ENCODE measurements at places on chromosomes 16 and 17. TPM values are rescaled to one million over a fixed set of nuclear protein-coding genes. Genes with fewer than 3 reads are reported as not detected.

Gene CRYBA1
- total RNA-seq = not detected

Gene CBX2
- total RNA-seq = 2.6 TPM

Gene PLK1
- total RNA-seq = 1.2 TPM

Gene CAPNS2
- total RNA-seq = not detected

Gene SLC52A1
- not detected for total RNA-seq

Gene KCNH6
- not detected for total RNA-seq

Gene PPM1E
- total RNA-seq = 0.80 TPM

DNA sequence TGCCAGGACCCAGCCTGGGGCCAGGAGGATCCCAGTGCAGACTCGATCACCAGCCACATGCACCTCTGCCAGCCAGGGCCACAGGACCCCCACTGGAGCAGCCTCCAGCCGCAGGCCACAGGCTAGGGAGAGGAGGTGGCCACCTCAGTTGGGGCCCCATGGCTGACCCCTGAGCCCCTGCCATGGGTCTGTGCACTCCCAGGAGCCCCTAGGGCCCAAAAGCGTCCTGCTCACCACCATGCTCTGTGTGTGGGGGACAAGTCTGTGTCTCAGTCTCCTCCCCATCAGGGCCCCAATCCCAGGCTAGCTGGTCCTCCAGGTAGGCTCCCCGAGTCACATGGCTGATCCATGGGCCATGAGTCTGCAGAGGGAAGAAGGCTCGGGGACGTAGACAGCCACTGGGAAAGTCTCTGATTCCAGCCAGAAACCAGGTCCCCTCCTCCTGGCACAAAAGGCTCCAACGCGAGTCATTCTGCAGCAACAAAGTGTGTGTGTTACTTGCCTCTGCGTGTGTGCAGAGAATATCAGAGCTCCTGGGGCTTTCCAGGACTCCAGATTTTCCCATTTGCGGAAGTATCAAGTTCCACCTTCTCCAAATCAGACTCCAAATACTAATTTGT, 6.1 kb upstream of the PRSS8 start:
- no peak for DNase-seq

GRCh38 chr17:43808076-43808475, 24.9 kb downstream of the MPP3 start:
- DNase-seq = no peak

GRCh38 chr16:57178196-57178595, 7.6 kb downstream of the PSME3IP1 start:
- DNase-seq = no peak

GRCh38 chr17:78806451-78806850, 24.4 kb upstream of the CYTH1 start:
- no peak for DNase-seq

GRCh38 chr17:28173801-28174200, 131.3 kb downstream of the NLK start:
- no peak for DNase-seq

- DNase-seq = no peak
Observed at GRCh38 chr16:11360641-11361373, 15.5 kb downstream of the RMI2 start.

DNA sequence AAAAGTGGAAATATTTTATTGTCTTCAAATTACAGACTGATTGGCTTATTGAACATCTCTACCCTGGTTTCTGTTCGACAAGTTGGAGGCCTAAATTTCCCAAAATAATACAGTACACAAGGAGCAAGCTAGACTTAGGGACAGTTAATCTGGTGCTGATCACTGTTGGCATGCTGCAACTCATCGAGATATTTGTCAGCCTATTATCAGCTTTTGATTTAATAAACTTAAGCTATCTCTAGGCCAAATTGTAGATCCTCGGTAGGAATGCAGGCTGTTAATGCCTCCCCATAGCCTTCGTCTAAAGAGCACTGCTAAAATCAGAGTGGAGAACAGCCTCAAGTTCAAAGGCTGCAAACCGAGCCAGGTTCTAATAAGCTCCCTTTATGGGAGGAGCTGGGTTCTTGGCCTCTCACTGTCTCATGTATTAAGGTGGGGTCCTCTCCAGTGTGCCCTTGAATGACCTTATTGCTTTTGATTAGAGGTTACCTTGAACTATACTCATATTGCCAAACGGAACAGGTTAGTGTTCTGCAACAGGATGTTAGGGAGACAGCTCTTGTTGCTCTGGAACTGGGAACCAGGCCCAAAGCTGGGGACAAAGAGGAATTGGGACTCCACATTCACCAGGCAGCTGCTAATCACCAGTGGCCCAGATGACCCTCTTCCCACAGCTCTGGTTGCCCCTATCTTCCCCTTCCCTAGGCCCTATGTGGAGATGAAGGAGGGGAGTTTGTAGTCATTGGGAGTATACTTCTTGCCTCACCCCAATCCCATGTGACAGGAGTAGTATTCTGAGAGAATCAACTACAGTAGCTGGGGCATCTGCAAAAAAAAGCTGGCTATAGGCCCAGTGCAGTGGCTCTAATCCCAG, 69.5 kb upstream of the NOL11 start:
- no peak for DNase-seq

GRCh38 chr16:9139965-9140364, 48.5 kb downstream of the HAPSTR1 start:
- no peak for DNase-seq

DNA sequence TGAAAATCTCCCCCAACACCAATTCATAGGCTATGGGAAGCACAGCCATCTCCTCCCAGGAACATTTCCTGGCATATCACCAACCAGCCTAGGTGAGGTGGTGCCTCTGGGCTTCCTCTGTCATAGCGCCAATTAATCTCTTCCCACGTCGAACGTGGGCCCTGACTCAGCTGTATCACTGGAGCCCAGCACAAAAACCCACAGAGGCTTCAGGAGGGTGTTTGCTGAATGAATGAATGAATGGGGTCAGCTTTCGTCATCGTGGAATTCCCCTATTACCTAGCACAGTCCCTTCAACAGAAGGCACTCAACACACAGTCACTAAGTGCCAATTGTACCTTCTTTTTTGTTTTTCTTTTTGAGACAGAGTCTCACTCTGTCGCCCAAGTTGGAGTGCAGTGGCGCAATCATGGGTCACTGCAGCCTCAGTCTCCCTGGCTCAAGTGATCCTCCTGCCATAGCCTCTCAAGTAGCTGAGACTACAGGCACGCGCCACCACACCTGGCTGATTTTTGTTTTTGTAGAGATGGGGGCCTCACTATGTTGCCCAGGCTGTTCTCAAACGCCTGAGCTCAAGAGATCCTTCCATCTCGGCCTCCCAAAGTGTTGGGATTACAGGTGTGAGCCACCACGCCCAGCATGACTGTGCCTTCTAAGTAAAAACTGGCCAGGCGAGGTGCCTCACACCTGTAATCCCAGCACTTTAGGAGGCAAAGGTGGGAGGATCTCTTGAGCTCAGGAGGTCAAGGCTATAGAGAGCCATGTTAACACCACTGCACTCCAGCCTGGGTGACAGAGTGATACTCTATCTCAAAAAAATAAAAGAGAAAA, 4.1 kb downstream of the ZNF688 start:
- no peak for DNase-seq

DNA sequence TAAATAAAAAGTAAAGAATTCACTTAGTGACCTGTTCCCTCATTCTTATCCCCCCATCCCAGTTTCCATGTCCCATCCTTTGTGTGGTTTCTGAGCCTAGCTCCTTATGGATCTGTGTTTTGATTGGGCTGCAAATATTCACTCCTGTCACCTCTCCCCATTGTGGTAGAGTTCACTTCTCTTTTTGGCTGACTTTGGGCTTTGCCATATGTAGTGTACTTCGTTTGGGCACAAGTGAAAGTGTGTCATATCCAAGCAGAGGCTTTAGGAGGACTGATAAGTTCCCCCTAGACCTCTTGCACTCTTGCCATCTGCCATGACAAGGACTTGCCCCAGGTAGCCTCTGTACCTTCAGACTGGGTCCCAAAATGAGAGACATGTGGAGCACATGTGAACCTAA, 13.0 kb upstream of the DHRS7B start:
- no peak for DNase-seq

DNA sequence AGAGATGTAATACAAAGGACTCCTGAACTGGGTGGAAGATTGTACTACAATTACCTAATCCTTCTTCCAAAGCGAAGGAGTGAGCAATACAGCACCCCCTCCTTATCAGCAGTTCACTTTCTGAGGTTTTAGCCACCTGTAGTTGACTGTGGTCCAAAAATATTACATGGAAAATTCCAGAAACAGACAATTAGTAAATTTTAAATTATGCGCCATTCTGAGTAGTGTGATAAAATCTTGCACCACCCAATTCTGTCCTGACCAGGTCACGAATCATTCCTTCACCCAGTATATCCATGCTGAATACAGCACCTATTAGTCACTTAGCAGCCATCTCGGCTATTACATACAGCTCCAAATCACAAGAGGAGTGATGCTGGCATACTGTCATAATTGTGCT, 23.2 kb downstream of the VPS53 start:
- no peak for DNase-seq

DNA sequence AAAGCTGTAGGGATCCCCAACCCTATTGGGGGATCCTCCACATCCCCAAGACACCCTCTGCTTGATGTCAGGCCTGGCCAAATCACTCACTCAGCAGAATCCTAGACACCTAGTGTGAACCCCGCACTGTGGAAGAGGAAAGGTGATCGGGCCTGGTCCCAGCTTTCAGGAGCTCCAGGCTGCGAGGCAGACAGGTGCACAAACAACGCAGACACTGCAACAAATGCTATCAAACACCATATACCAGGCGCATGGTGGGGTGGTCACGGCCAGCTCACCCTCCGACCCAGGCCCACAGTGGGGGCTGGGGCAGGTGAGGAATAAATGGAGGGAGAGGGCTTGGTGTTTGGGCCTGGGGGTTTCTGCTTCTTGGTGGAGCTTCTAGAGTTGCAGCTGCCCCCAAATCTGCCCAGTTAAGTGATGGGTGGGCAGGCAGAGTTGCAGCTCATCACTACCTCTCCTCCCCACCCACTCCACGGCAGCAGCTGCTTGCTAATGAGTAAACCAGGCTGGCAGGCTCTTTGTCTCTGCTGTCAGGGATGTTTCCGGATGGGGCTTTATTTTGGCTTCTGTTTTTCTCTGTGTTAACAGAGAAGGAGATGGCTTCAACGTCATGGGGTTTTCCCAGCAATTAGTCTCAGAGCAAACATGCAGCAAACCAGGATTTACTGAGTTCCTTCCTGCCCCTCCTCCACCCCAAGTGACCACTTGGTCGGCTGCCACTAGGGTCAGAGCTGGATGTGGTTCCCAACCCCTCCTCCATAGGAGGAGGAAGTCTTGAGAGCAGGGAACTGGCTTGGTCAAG, 46.6 kb downstream of the PECAM1 start:
- peak; percentile 80 for DNase-seq

DNA sequence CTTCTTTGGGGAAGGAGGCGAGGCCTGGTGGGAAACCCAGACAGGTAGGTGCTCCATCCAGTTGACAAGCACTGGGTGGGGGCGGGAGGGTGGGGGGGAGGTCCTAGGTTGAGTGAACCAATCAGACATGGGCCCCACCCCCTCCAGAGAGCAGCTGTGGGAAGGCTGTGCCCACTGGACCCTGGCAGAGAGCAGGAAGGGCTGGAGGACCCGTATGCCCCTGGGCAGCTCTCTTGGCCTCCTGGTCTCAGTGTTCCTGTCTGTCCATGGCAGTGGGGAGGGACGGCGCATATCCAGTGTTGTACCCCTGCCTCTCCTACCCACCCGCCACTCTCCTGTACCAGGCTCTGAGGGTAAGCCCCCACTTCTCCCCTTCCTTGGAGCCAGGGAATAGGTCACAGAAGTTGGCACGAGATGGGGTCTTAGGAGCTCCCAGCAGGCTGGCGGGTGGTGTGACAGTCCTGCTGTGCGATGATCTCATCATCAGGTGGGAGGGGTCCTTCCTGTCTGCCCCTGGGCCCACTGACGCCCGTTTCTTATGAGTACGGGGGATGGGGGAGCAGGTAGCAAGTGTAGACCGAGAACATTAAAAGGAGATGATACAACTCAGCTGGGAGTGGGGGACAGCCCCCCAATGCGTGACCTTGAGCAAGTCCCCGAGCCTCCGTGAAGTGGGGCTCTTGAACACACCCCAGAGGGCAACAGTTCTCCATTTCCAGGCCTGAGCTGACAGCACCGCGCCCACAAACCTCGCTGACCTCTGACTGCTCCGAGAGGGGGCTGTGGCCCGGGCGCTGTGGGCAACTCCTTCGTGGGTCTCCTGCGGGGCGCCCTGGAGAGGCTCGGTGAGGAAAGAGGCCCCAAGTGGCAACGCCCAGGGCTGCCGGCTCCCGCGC, 1.2 kb upstream of the ZFPM1 start:
- DNase-seq = no peak

DNA sequence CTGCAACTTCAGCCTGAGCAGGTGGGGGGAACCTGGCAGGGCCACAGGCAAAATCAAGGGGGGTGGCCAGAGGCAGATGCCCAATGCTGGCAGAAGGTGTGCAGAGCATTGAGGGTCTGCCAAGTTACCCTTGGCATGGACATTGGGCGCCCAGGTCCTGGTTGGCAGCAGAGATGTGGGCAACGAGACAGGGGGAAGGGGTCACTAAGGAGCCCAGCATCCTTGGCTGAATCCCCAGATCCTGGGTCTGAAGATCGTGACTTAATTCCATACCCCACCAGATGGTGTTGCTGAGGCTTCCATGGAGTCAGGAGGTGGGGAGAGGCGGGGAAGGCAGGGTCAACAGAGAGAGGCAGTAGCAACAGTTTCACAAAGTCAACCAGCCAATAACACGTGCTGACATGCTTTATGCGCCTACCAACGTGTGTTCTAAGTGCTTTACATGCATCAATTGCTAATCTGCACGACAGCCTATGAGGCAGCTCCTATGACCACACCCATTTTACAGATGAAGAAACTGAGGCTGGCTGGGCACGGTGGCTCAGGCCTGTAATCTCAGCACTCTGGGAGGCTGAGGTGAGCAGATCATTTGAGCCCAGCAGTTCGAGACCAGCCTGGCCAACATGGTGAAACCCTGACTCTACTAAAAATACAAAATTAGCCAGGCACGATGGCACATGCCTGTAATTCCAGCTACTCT, 83.3 kb downstream of the GSG1L start:
- DNase-seq = no peak

DNA sequence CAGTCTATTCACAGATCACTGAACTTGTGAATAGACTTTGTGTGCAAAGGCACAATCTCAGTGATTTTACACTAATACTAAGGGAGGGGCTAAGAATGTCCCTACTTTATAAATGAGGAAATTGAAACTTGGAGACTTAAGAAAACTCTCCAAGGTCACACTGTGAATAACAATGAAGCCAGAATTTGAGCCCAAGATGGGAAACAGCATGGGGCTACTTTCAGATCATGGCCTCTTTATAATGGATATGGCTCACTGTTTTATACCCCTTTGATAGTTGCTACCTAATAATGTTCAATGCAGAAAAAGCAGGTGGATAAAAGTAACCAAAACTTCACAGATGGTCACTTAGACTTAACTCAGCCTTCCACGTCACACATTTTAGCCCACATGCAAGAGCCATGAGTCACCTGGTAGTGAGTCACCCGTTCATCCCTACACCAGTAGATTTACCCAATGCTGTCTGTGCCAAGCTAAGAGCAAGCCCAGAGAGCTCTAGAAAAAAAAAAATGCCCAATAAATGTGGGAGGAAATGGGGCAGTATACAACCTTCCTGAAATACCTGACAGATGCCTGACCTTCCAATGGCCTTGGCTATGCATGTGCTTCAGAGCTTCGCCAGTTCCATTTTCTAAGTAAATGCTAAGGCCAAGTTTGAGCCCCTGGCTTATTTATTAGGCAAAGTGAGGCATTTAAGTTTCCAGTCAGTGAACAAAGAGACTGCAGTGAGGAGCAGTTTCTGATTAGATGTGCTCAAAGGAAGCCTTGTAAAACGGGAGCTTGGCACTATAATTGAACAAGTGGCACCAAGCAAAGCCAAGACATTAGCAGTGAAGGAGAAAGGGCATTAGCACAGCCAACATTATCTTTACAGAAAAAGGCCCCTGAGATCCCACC, 219.7 kb downstream of the TMEM114 start:
- DNase-seq = no peak

All from left ventricle myocardium inferior (tissue), 1 donor.